HCT116 (cell line): ENCODE measurements at places on chromosomes 7 and 10.

GRCh38 chr7:50436133-50436806, 13.9 kb downstream of the FIGNL1 start:
- H3K4me1 ChIP-seq, result no peaks in the 10 kb centered on the region
- no peaks in the 10 kb centered on the region for H3K36me3 ChIP-seq
- no peak overlapping the region for H3K4me3 ChIP-seq
- H3K27ac ChIP-seq, result no peak overlapping the region
- no peaks in the 10 kb centered on the region for H3K27me3 ChIP-seq

- H3K27me3 ChIP-seq, result peaks cover 17% of the 10 kb centered on the region; the same call in 1 of the 2 replicates
- no peak overlapping the region for H3K27ac ChIP-seq
- DNase-seq, result no peak
- H3K4me1 ChIP-seq, result no peaks in the 10 kb centered on the region
Measured at GRCh38 chr7:155585951-155586350, 39.6 kb upstream of the CNPY1 start.

DNA sequence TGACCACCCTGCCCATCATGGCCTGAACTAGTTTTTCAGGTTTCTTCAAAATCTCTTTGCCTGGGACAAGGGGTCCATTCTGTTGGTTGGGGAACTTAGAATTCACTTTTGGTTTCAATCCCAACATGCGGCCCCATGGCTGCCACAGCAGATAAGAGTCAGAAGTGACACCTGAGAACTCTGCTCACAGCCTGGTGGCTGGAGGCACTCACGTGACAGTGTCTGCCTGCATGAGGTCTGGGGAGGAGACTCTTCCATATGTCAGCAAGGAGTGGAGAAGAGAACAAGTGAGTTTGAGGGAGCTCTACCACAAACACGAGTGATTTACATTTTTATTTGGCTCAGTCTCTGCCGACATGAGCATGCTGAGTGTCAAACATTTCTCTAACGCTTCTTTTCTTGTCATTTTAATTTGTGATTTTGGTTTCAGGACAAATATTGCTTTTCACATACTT, 370.4 kb downstream of the TNS3 start:
- no peak overlapping the region for H3K4me3 ChIP-seq
- no peak for DNase-seq
- no peak overlapping the region for H3K27ac ChIP-seq
- no peaks in the 10 kb centered on the region for H3K36me3 ChIP-seq
- H3K4me1 ChIP-seq, result no peaks in the 10 kb centered on the region

- H3K27me3 ChIP-seq, result no peaks in the 10 kb centered on the region
- no peak overlapping the region for H3K4me3 ChIP-seq
- H3K4me1 ChIP-seq, result peaks cover 41% of the 10 kb centered on the region
- H3K36me3 ChIP-seq, result no peaks in the 10 kb centered on the region
- DNase-seq, result peak; percentile 53
Measured at GRCh38 chr7:46752881-46753366, 829.0 kb downstream of the TNS3 start.

DNA sequence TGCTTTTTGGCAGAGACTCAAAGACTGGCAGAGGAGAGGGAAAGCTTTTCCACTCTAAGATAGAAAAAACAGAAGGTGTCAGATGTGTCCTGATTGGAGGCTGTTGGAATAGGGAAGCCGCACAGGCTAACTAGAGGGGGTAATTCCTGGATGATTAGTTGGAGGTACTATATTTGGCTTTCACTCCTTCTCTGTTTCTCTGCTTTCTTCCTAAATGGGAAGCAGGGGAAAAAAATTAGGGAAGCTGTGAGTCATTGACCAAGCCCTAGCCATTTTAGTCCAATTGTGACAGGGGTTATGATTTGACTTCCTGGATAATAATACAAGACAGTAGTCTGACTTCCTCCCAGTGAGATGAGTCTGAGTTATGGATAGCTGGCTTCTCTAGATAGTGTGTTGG, 475.2 kb upstream of the CELF2 start:
- H3K4me3 ChIP-seq, result no peak overlapping the region
- DNase-seq, result no peak
- H3K27me3 ChIP-seq, result no peaks in the 10 kb centered on the region
- no peaks in the 10 kb centered on the region for H3K4me1 ChIP-seq
- H3K27ac ChIP-seq, result no peak overlapping the region

DNA sequence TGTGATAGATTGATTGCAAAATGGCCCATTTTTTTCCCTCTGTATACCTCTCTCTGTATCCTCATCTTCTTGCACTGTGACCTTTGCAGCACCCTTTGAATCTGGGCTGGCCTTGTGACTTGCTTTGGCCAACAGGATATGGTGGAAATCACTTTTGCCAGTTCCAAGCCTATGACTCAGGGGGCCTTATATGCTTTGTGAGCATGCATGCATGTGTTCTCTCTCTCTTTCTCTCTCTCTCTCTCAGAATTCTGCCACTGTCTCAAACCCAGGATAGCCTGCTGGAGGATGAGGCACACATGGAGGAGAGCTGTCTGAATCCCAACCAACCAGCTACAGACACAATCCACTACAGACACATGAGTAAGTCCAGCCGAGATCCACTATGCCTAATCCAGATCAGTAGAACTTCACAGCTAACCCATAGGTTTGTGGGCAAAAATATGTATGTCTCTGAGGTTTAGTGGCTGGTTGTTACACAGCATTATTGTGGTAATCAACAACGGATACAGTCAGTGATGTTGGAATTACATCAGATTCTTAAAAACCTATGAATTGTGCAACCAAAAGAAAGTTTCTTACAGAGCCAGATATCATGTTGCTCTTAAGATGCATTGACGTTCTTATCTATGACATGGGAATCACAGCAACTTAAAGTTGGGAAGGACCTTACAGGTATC, 41.8 kb upstream of the ABCB4 start:
- H3K27me3 ChIP-seq, result no peaks in the 10 kb centered on the region
- no peak for DNase-seq
- H3K4me1 ChIP-seq, result no peaks in the 10 kb centered on the region

DNA sequence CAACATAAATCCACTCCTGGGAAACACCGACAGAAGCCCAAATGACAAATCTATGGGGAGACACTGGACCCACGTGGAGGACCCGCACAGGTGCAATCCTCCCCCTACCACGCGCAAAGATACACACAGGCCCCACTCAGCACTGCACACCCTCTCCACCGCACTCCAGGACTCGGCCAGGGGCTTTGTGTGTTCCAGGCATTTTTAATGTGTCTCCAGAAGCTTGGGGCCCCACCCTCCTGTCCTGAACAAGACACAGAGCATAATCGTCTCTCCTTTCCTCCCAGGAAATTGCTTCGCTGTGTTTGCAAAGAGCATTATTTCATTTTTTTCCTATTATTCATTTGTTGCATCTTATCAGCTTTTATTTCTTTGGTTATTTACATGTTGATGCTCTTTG, 82.8 kb downstream of the GLI3 start:
- H3K36me3 ChIP-seq, result no peaks in the 10 kb centered on the region
- DNase-seq, result no peak
- H3K27ac ChIP-seq, result no peak overlapping the region
- H3K4me1 ChIP-seq, result no peaks in the 10 kb centered on the region

GRCh38 chr10:71778071-71778825, 4.9 kb upstream of the VSIR start:
- H3K27ac ChIP-seq, result no peak overlapping the region
- H3K4me3 ChIP-seq, result no peak overlapping the region
- H3K27me3 ChIP-seq, result no peaks in the 10 kb centered on the region

DNA sequence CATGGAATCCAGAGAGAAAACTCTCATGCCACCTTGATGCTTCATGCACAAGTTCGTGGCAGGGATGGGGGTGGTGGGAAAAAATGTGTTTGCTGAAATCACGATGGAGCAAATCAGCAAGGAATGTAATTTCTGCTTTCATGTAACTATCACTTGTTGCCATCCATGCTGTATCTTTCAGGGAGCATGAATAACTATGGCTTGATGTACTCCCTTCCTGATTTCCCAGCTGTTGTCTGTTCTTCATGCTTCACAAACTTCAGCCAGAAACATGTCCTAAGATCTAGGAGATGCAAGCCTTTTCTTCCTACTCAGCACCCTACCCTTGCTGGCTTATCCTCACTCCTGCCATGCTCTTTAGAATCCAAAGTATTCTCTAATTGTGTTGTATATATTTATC, 64.0 kb downstream of the LRRC4 start:
- no peak overlapping the region for H3K27ac ChIP-seq
- no peaks in the 10 kb centered on the region for H3K36me3 ChIP-seq
- no peaks in the 10 kb centered on the region for H3K27me3 ChIP-seq
- DNase-seq, result no peak
- no peaks in the 10 kb centered on the region for H3K4me1 ChIP-seq

GRCh38 chr10:80589726-80590373, 52.1 kb downstream of the SH2D4B start:
- H3K27ac ChIP-seq, result no peak overlapping the region
- no peaks in the 10 kb centered on the region for H3K4me1 ChIP-seq
- no peaks in the 10 kb centered on the region for H3K27me3 ChIP-seq
- no peak overlapping the region for H3K4me3 ChIP-seq
- no peaks in the 10 kb centered on the region for H3K36me3 ChIP-seq

- DNase-seq, result no peak
- H3K27ac ChIP-seq, result no peak overlapping the region
Measured at GRCh38 chr7:96671854-96672253, 37.8 kb downstream of the SEM1 start.

DNA sequence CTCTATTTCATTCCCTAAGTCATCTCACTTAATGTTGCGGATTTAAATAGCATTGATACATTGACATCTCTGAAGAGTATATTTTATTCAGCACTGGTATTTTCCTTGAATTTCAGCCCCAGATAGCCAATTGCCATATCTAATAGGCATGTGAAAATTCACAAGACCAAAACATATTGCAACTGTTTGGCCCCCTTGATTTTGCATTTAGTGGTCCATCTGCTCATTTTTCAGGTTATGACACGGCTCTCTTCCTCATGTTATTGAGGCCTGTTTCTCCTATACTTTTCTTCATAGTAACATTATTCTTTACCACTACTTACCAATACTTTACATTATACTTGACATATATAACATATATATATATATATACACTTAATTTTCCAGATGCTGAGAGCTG, 43.7 kb downstream of the MKLN1 start:
- H3K4me1 ChIP-seq, result peaks cover 18% of the 10 kb centered on the region
- H3K4me3 ChIP-seq, result no peak overlapping the region
- no peaks in the 10 kb centered on the region for H3K36me3 ChIP-seq
- no peak overlapping the region for H3K27ac ChIP-seq

DNA sequence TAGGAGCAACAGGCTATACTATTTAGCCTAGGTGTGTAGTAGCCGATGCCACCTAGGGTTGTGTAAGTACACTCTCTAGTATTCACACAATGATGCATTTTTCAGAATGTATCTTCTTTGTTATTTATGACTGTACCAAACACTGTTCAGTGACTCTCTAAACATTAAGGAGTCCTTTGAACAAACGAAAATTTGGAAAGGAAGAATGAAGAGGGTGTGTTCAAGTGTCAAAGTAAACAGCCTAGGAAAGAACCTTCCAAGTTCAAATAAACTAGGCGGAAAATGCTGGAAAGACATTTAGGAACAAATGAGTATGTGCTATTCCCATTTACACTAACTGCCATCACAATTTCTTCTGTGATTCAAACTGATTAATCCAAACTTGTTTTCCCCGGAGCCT, 142.4 kb downstream of the CHCHD3 start:
- no peaks in the 10 kb centered on the region for H3K36me3 ChIP-seq
- H3K27me3 ChIP-seq, result no peaks in the 10 kb centered on the region
- H3K27ac ChIP-seq, result no peak overlapping the region
- no peak overlapping the region for H3K4me3 ChIP-seq
- no peaks in the 10 kb centered on the region for H3K4me1 ChIP-seq

GRCh38 chr7:4957847-4958476, 1.0 kb downstream of the MMD2 start:
- DNase-seq, result no peak
- H3K36me3 ChIP-seq, result no peaks in the 10 kb centered on the region
- H3K4me3 ChIP-seq, result no peak overlapping the region

GRCh38 chr10:62839590-62839989, 23.4 kb upstream of the EGR2 start:
- DNase-seq, result no peak
- H3K36me3 ChIP-seq, result no peaks in the 10 kb centered on the region
- H3K27ac ChIP-seq, result no peak overlapping the region
- H3K4me1 ChIP-seq, result no peaks in the 10 kb centered on the region
- no peaks in the 10 kb centered on the region for H3K27me3 ChIP-seq

- H3K4me3 ChIP-seq, result no peak overlapping the region
- no peak for DNase-seq
- H3K27ac ChIP-seq, result no peak overlapping the region
- no peaks in the 10 kb centered on the region for H3K36me3 ChIP-seq
- peaks cover 11% of the 10 kb centered on the region; the same call in 1 of the 2 replicates for H3K27me3 ChIP-seq
- no peaks in the 10 kb centered on the region for H3K4me1 ChIP-seq
Measured at GRCh38 chr7:50274361-50274760, 30.2 kb upstream of the IKZF1 start.

GRCh38 chr7:81776948-81777630, 7.2 kb upstream of the HGF start:
- H3K27me3 ChIP-seq, result no peaks in the 10 kb centered on the region
- H3K4me3 ChIP-seq, result no peak overlapping the region
- H3K27ac ChIP-seq, result no peak overlapping the region

DNA sequence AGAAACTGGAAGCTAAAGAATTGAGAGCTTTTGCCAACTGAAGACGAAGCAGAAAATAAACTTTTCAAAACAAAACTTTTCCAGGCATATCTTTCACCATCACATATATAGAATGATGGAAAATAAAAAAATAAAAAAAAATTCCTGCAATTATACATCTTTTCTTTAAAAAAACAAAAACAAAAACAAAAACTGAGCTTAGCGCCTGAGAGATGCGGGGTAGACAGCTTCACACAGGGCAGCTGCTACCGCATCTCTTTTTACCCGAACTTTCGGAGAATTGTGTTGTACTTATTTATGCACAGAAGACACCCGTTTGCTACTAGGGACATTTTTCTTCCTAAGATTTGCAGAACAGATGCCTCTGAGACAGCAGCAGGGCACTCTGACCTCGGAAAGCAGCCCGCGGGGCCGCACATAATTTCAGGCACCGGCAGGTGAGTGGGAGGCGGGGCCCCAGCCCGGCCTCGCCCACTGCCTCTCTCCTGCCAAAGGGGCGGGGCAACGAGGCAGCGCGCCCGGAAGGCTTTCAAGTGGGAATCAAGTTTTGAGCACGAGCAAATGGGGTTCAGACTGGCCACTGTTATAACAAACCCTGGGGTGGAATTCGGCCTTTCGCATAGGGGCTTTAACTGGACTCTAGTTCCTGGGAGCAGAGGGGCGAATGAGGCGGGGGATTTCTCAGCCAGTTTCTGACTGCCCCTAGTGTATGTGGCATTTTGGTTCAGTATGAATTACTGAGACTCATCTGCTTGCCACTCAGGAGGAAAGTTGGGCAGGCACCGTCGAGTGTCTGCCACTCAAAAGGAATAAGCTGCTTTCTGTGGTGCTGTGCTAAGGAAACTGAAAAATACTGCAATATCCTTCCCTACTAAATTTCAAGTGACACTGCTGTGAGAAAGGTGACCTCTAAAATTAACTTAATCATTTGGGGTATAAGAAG, 18.5 kb upstream of the FAM133B start:
- H3K27me3 ChIP-seq, result no peaks in the 10 kb centered on the region
- H3K27ac ChIP-seq, result no peak overlapping the region
- no peak for DNase-seq
- H3K4me1 ChIP-seq, result no peaks in the 10 kb centered on the region
- 0 out of 2 replicates have a peak, but pooled peaks cover 4% of the 10 kb centered on the region for H3K36me3 ChIP-seq
- 0 out of 2 replicates have a peak overlapping the region, but pooled peaks have one; percentile 7 for H3K4me3 ChIP-seq

- no peaks in the 10 kb centered on the region for H3K36me3 ChIP-seq
- H3K4me3 ChIP-seq, result no peak overlapping the region
- DNase-seq, result no peak
- peaks cover 7% of the 10 kb centered on the region; the same call in 1 of the 2 replicates for H3K4me1 ChIP-seq
- H3K27ac ChIP-seq, result no peak overlapping the region
- peaks cover 6% of the 10 kb centered on the region; the same call in 1 of the 2 replicates for H3K27me3 ChIP-seq
Measured at GRCh38 chr10:13882119-13882711, 295.4 kb downstream of the PRPF18 start.

GRCh38 chr10:22230158-22230833, 12.5 kb upstream of the EBLN1 start:
- no peaks in the 10 kb centered on the region for H3K27me3 ChIP-seq
- no peaks in the 10 kb centered on the region for H3K36me3 ChIP-seq
- H3K27ac ChIP-seq, result peak overlapping the region; percentile 2; the same call in 1 of the 2 replicates
- peak overlapping the region; percentile 51 for H3K4me3 ChIP-seq
- no peaks in the 10 kb centered on the region; the same call in 1 of the 2 replicates for H3K4me1 ChIP-seq
